ENCODE measurements at places on chromosomes 1 and 21.

- DNase-seq = no peak
These were observed 17.4 kb downstream of the ZNF326 start for GRCh38 chr1:90012300-90012699.

- no peak for DNase-seq
These were observed 19.4 kb downstream of the CTXND2 start for GRCh38 chr1:150906329-150906728.

- no peak for DNase-seq
These were observed 4.5 kb downstream of the TBX15 start for GRCh38 chr1:118983558-118984041.

DNA sequence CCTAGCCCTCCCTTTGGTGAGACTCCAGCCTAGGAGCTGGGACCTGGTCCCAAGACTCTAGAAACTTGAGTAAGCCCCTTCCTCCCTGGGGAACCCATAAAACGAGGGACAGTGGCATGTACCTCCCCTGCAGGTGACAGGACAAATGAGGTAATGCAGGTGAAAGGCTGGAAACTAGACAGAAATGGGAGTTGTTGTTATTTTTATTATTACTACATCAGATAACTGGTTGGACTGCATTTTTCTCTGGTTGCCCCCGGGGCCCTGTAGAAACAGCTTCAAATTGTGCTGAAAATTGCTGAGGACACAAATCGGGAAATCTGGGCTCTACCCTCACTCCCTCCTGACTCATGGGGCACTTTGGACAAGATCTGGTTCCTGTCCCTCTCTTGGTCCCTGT lies 132.3 kb upstream of the WNT4 start:
- no peak for DNase-seq
